H1 (cell line): ENCODE measurements at places on chromosomes 1 and 21.

- no peak overlapping the region for H3K27ac ChIP-seq
- no peaks in the 10 kb centered on the region for H3K36me3 ChIP-seq
- H3K4me3 ChIP-seq, result no peak overlapping the region
- DNase-seq, result no peak
- no peaks in the 10 kb centered on the region for H3K4me1 ChIP-seq
Measured at GRCh38 chr1:215146240-215146975, 63.9 kb downstream of the KCNK2 start.

DNA sequence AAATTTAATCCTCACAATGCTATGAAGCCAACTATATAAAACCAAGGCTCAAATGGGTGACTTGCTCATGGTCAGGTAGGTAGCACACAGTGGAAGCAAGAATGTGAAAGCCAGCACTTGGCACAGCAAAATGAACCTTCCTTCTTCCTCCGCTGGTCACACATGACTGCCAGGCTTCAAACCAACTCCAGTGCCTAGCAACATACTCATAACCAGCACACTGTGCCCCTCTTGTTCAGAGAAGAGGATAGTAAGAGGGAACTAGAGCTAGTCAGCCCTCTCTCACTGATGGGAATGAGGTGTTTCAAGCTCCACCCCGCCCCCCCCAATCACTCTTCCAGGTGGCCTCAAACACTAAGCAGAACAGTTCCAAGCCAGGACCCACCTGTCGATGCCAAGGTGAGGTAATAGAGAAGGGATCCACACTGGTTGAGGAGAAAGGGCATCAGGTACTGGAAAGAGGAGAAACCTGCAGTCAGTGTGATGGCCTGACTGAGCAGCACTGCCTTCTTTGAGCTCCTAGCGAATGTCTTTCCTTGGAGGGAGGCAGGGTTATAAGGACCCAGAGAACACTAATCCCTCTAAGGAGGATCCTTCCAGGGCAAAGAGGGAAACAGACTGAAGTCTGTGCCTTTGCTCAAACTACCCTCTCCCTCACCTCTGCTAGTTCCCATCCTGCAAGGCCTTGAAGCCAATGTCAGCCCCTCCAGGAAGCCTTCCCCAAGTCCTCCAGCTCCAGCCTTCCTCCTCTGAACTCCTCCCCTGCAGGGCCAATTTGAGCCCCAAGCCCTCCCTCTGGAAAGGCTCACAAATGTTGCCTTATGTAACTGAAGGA, 1.2 kb downstream of the TMEM234 start:
- H3K4me1 ChIP-seq, result peaks cover 3% of the 10 kb centered on the region; the same call in 1 of the 2 replicates
- peaks cover 11% of the 10 kb centered on the region for H3K36me3 ChIP-seq
- H3K27me3 ChIP-seq, result no peaks in the 10 kb centered on the region
- DNase-seq, result no peak
- H3K4me3 ChIP-seq, result peak overlapping the region; percentile 66; the same call in 1 of the 2 replicates

DNA sequence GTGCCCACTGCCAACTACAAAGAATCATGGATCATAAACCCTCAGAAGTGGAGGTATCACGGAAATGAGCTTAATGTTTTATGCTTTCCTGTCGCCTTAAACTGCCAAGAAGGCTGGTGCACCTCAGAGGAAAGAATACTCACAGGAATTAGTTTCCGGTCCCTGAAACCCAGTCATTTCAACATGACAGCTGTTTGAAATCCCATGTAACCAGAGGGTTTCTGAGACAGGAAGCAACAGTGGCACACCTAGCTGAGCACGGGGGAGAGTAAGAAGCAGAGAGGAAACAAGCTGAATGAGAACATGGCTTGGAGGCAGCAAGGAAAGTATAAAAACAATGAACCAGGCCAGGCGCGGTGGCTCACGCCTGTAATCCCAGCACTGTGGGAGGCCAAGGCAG, 3.9 kb downstream of the JAK1 start:
- no peak for DNase-seq
- peaks cover 6% of the 10 kb centered on the region for H3K4me1 ChIP-seq
- no peaks in the 10 kb centered on the region for H3K36me3 ChIP-seq
- peaks cover 2% of the 10 kb centered on the region; the same call in 1 of the 2 replicates for H3K27me3 ChIP-seq
- H3K27ac ChIP-seq, result no peak overlapping the region

- H3K27ac ChIP-seq, result no peak overlapping the region
- H3K27me3 ChIP-seq, result no peaks in the 10 kb centered on the region
- no peak for DNase-seq
- H3K4me3 ChIP-seq, result no peak overlapping the region
- H3K36me3 ChIP-seq, result peaks cover 57% of the 10 kb centered on the region
- no peaks in the 10 kb centered on the region for H3K4me1 ChIP-seq
Measured at GRCh38 chr1:19081218-19081893, 124.9 kb upstream of the IFFO2 start.

DNA sequence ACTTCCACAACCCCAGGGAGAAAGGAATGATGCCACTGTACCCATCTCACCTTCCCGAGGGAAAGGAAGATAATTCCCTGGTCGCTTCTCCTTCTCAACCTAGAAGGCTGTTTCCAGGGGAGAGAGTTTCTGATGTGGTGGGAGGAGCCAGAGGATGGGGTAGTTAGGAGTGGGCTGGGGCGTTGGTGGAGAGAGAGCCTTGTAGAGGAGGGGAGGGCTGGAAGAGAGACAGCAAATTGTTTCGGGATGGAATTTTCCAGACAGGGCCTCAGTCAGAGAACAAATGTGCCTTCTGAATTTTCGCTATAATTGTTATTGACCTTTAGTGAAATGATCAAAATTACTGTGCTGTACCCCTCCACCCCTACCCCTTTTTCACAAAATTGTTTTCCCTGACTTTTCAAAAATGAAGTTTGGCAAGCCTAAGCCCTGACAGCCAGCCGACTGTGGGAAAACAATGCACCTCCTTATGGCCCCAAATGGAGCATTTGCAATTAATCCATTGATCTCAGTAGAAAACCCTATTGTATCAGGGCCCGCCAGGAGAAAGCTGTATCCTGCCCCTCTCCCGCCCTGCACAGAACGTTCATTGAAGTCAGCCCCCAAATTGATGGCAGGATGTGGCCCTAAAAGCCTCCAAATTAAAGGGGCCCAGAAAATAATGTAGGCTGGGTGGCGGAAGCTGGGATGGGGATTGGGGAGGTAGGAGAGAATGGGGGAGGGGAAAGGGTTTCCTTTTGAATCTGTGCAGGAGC, 69.1 kb upstream of the JUN start:
- no peak overlapping the region for H3K27ac ChIP-seq
- H3K4me1 ChIP-seq, result no peaks in the 10 kb centered on the region
- H3K4me3 ChIP-seq, result no peak overlapping the region

DNA sequence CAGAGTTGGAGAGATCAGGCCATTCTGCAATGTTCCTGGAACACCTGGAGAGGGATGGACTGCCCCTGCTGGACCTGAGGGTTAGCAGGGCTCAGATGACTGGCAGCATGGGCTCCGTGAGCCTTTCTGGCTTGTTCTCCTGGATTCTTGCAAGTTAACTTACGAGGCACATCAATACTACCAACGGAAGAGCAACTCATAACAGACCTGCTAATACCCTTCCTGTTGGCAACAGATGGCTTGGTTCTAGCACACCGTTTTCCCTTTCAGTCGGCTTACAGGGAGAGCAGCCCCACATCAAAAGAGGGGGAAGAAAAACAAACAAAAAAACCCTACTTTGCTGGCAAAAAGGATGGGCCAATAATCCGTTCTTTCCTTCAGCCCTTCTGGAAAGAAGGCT, 47.9 kb downstream of the SLC66A1 start:
- no peaks in the 10 kb centered on the region for H3K27me3 ChIP-seq
- peaks cover 10% of the 10 kb centered on the region; the same call in 1 of the 2 replicates for H3K36me3 ChIP-seq
- H3K27ac ChIP-seq, result no peak overlapping the region

GRCh38 chr1:61082311-61083012, at the start of gene NFIA:
Gene NFIA, plus strand, starts transcription at chr1:61082561.
- H3K4me1 ChIP-seq, result peaks cover 5% of the 10 kb centered on the region; the same call in 1 of the 2 replicates
- no peak for DNase-seq
- H3K4me3 ChIP-seq, result peak within 1 kb of the TSS; percentile 62
- no peak within 1 kb of the TSS for H3K27ac ChIP-seq
- no peaks in the 10 kb centered on the region for H3K36me3 ChIP-seq

DNA sequence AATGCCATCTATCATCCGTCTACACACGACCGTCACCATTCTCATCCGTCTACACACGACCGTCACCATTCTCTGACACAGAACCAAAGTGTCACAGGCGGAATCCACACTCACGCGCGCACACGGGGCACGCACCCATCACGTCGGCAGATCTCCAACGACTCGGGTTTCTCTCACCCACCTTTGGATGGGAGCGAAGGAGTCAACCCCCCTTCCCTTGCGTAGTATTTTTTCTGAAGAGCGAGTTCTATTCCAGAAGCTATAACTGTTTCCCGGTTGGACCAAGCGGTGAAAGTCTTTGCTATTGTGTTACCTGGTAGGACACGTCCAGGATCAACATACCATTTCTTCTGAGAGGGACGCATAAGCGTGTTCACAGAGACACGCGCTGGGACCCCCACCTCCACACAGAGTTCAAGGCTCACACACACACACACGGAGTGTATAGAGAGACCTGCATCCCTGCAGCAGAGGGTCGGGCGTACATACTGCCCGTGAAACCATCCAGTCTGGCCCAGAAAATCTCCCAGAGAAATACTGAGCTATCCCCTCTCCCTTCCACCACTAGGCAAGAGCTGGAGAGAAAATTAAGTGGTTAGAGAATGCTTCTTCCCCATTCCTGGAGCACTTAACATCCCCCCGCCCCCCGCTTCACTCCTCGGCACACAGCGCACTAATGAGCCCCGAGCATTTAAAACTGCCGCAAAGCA, 741 bp downstream of the DUSP10 start:
- H3K36me3 ChIP-seq, result no peaks in the 10 kb centered on the region
- H3K27ac ChIP-seq, result no peak overlapping the region
- peak overlapping the region; percentile 78 for H3K4me3 ChIP-seq
- H3K27me3 ChIP-seq, result peaks cover 27% of the 10 kb centered on the region
- DNase-seq, result no peak

DNA sequence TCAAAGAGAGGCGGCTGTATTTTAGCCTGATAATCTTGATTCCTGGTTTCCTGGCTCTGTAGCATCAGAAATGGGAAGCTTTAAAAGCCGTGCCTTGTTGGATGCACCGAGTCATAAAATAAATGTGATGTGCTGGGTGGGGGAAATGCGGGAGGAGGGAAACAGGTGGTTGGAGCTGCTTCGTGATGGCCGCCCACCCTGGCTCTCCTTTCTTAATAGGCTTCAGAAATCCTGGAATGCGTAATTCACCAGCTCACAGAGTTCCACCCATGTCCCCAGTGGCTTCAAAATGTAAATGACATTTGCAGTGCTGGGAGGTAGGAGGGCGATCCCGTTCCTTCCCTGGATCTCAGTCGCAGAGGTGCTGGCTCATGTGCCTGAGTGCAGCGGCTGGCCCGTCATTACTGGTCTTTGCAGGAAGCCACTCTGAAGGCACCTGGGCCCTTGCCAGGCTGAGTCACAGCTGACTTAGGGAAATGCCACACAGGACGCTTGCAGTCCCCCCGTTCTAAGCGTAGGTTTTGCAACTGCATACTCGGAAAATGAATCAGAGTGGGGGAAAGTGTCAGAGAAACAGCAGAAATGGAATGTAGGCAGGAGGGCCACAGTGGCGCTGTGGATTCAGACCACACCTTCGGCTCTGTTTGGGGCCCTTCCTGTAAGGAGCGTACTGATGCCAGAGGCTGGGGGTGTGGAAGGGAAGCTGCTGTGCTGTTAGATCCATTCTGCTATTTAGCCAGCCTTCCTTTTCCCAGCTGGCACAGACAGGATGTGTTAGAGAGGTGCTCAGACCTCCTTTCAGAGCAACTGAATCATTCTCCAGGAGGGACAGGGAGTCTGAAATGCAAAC, 37.6 kb downstream of the GALNT2 start:
- H3K27ac ChIP-seq, result peak overlapping the region; percentile 18; the same call in 1 of the 2 replicates
- peaks cover 17% of the 10 kb centered on the region; the same call in 1 of the 2 replicates for H3K4me1 ChIP-seq
- DNase-seq, result peak; percentile 31
- H3K36me3 ChIP-seq, result no peaks in the 10 kb centered on the region
- no peak overlapping the region for H3K4me3 ChIP-seq

- no peak overlapping the region for H3K4me3 ChIP-seq
- no peaks in the 10 kb centered on the region for H3K36me3 ChIP-seq
- DNase-seq, result no peak
- H3K27ac ChIP-seq, result no peak overlapping the region
- no peaks in the 10 kb centered on the region for H3K27me3 ChIP-seq
- H3K4me1 ChIP-seq, result no peaks in the 10 kb centered on the region
Measured at GRCh38 chr1:3197781-3198316, 128.8 kb downstream of the PRDM16 start.
